ENCODE measurements at places on chromosomes 5 and 9.

GRCh38 chr5:63564789-63565188 lies 397.5 kb downstream of the HTR1A start:
- no peak for DNase-seq

- no peak for DNase-seq
These were observed 45.5 kb upstream of the SPATA31E1 start for GRCh38 chr9:87836951-87837705.

DNA sequence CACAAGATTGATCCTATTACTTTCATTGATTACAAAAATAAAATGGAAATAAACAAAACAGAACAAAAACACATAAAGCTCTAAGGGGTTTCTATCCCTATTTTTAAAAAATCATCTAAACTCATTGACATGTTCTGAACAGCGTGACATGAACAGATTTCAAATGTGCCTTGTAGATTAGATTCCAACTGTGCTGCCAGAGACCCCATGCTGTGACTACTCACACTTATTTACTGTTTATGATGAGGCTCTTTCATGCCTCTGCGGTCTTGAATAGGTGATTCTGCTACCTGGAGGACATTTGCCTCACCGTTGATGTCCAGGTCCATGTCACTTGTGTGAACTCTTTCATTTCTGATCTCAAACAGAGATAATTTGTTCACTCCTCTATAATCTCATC lies 990.2 kb downstream of the CDH12 start:
- no peak for DNase-seq

DNA sequence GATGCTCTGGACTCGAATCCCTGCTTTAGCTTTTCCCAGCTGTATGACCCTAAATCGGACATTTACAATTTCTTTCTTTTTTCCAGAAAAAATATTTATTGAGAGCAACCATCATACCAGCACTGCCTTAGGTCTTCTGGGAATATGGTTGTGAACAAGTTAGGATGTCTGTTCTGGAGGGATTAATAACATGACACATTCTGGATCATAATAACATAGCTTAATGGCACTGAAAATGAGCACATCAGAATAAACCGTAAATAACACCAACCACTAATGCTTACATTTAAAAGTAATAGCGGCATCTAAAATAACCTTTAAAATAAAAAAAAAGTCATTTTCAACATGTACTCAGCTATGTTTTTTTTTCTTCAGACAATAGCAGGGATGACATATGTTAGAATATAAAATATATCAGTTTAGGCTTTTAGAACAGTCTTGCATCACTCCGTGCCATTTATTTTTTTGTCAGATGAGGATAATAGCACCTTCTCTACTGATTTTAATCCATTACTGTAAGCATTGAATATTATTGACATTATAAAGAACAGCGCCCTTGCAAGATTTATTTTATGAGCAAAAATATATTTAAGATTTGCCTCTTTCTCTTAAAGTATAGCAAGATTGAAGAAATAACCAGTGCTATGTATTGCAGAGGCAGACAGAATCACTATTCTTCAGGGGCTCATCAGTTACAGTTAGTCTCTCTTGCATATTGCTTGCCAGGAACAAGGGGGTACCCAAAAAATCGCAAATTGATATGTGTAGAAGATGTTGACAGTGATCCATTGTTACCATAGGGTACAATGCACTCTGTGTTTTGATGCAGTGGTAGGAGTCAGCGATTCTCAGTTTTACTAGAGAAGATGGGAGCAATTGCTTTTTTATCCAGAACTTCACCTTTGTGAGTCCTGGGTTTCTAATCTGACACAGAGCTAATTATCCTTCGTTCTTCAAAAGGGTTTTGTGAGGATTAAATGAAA lies 168.4 kb upstream of the NR3C1 start:
- no peak for DNase-seq

GRCh38 chr9:131019388-131020239 lies 10.6 kb downstream of the LAMC3 start:
- DNase-seq = peak; percentile 76

- DNase-seq = no peak
These were observed 408.8 kb downstream of the ADGRV1 start for GRCh38 chr5:90967443-90967842.

- DNase-seq = peak; percentile 43
These were observed 16.8 kb downstream of the NIPAL4 start for GRCh38 chr5:157476702-157477408.

DNA sequence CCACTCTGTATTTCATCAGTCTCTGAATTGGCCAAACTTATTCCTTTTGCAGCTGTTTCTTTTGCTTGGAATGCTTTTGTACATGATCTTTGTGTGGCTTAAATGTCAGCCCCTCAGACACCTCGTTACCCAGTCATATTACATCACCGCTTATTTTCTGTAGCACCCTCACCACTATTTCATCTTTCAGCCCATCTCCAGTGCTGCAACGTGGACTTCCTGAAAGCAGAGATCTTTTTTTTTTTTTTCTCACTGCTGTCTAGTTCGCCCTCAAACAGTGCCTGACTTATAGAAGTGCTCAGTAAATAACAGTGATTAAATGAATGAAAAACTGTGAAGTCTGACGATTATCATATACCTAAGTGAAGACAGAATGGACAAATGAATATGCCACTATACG lies 835 bp downstream of the SRA1 start:
- no peak for DNase-seq

DNA sequence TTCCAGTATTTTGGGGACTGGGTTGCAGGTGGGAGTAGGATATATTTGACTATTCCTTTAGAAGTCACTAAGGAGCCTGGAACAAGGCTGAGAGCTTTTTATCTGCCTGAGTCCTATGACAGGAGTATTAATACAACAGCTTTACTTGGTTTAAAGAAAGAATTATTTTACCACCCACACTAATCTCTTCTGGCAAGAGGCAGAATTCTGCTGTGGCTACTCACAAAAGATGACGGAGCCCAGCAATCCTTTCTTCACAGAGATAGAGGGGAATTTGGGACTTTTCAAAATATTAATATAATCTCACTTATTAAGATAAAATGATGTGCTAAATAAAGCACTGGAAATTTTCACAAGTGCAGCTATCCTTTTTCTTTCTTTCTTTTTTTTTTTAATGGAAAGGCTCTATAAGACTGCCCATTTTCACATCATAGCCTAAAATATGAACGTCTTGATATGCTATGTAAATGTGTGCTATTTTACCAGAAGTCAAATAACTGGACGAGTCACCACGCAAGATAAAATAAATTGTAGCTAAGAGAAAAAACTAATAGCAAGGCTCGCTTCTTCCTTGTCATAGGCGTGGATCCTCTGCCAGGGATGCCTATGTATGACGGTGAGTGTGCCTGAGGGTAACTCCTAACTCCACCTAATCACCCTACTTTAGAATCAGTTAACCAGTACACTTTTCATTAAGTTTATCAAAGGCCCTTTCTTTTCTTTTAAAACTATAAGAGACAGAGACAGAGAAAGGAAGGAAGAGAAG lies 76.3 kb downstream of the ZNF608 start:
- no peak for DNase-seq

- no peak for DNase-seq
These were observed 34.2 kb upstream of the MYOT start for GRCh38 chr5:137833463-137833862.

- DNase-seq = no peak
These were observed 5.5 kb upstream of the PSAT1 start for GRCh38 chr9:78291240-78291925.

- DNase-seq = no peak
These were observed 114.4 kb upstream of the DMRTA1 start for GRCh38 chr9:22332202-22332601.

DNA sequence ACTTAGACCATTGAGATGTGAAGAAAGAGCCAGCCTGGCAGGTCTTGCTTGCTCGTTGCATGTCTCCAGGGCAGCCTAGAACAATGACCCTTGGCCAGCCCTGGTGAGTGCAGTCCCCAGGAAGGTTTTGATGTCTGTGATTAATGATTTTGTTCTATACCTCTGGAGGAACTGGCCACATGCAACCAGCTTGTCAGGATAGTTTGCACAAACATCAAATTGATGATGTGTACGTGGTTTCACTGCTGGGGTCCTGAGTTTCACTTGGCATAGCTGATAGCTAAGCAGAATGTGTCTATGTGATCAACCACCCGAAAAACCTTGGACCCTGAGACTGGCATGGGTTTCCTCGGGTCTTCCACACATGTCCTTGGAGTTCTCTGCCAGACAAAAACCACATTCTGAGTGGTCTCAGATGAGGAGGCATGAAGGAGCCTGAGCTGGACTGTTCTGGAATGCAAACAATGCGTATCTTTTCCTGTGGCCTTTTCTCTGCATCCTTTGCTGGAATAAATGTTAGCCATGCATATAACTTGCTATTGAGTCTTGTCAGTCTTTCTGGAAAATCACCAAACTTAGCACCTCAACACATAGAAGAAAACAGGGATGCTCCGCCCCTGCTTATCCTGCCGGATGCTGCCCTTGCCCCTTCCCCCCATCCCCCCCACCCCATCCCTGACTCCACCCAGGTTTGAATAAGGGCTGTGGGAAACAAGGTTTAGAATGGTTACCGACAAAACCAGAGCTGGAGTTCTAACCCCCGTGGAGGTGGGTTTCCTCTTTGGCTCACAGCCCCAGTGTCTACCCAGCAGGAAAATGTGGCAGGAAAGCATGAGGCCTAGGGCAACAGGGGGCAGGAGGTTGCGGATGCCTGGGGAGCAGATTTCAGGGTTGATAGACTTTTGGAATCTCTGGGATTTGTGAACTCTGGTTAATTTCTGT lies 50.1 kb upstream of the ANKRD33B start:
- no peak for DNase-seq

DNA sequence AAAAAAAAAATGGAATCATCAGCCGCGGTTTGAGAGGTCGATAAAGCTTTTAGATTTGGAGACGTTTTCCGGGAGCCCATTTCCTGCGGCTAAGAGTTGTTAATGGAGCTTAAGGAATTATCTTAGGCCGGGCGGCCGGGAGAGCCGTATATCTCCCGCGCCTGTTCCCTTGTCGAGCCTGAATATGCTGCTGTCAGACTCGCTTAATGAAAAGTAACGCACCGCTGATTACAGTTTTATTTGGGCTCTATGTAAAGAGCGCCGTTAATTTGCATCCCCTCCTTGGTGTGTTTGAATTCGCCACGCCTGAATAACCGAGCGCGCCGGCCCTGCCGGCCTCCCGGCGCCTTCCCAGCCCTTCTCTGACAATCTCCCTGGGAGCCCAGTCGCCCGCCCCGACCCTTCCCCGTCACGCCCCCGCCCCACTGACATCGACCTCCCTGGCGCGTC lies 7.9 kb downstream of the IRX4 start:
- peak; percentile 45 for DNase-seq

- no peak for DNase-seq
These were observed 53.5 kb downstream of the RGS3 start for GRCh38 chr9:113516840-113517577.

GRCh38 chr5:149550268-149550583 lies 1.0 kb downstream of the CSNK1A1 start:
- no peak for DNase-seq

GRCh38 chr5:173940269-173940668 lies 48.7 kb upstream of the C5orf47 start:
- no peak for DNase-seq

DNA sequence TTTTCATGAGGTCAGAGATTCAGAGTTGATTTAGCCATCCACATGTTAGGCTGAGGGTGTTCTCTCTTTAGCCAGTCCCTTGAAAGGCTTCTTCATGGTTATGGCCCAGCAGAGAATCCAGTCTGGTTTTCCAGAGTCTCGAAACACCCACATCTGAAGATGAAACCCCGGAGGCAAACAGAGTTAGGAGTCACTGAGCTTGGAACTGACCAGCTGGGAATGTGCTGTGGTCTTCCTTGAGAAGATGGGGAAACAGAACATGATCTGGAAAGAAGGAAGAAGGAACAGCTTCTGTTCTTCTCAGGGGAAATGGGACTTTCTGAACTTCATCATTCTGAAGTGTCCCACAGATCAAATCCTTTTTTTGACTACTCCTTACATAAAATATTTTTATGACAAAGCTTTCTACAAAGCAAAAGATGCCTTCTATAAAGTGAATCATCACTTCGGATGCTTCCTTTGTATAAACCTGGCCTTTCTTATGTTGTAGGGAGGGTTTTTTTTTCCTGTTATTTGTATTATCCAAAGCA lies 45.4 kb downstream of the ZNF618 start:
- DNase-seq = no peak

DNA sequence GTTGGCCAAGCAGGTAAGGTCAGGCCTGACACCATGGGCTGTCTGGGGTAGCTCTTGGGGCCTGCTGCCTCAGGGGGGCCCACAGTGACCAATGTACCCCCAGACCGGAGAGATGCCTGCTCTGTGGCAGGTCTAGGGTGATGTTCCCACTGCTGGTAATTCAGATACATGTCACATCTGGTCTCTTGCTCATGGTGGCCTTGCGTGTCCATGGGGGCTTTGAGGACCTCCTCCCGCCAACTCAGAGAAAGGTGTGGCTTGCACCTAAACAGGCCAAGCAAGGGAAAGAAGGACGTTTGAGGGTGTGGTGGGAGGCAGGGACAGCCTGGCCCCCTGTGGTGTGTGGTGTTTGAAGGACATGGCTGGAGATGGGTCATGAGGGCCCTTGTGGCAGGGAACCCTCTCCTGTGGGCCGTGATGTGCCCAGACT lies 75.2 kb downstream of the PHF2 start:
- DNase-seq = no peak

- DNase-seq = no peak
These were observed 12.4 kb upstream of the ASS1 start for GRCh38 chr9:130432362-130432761.

GRCh38 chr5:141717043-141717442 lies 35.0 kb upstream of the ARAP3 start:
- DNase-seq = no peak

GRCh38 chr5:131536211-131536826 lies 98.7 kb downstream of the RAPGEF6 start:
- no peak for DNase-seq

GRCh38 chr9:120583958-120584369 lies 4.0 kb upstream of the CDK5RAP2 start:
- no peak for DNase-seq

DNA sequence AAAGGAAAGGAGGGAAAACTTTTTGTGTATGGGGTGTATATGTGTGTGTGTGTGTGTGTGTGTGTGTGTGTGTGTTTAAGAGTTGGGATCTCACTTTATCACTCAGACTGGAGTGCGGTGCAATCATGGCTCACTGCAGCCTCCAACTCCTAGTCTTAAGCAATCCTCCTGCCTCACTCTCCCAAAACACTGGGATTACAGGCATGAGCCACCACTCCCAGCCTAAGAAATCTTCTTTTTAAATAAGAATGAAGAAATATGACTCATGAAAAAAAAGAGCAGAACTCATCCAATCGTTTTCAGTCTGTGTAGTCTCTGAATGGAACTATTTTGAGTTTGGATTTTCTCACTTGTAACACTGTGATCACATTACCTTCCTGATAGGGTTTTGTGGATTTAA lies 601.5 kb downstream of the ACTL7B start:
- no peak for DNase-seq
